NCI-H524 (cell line): ENCODE measurements at places on chromosomes 4 and X.

GRCh38 chrX:7077241-7078230 lies 70.0 kb upstream of the STS start:
- DNase-seq = no peak

GRCh38 chrX:116384406-116384954 lies 51.9 kb upstream of the SLC6A14 start:
- no peak for DNase-seq

GRCh38 chrX:13597874-13598273 lies 28.5 kb downstream of the EGFL6 start:
- DNase-seq = no peak

DNA sequence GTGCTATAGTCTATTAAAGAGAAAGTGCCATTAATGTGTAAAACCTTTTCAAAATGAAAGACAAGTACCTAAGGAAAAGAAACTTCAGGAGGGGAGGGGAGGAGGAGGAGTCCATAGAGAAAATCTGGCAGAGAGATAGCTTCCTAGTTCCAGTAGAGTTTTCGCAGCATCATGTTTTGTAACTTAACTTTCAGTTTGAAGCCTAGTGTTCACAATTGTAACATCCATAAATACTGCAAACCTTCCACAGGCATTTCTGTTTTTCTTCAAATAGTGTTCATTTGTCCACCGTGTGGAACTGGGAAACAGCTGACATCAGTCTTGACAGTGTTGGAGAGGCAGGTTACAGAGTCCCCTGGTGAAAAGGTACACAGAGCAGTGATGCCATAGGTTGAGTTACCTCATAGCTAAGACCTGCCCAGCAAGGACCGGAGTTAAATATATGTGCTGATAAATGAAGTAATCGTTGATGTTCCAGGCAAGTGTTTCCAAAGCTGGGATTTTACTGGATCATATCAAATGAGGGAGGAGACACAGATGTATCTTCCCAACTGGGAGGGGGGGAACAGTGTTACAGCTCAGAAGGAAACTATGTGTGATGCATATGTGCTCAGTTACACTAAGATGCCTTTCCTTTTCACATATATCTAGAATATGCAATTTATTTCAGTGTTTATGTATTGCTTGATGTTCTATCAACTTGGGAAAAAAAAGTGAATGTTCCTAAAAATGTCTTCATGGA lies 369.5 kb upstream of the FAM241A start:
- no peak for DNase-seq

DNA sequence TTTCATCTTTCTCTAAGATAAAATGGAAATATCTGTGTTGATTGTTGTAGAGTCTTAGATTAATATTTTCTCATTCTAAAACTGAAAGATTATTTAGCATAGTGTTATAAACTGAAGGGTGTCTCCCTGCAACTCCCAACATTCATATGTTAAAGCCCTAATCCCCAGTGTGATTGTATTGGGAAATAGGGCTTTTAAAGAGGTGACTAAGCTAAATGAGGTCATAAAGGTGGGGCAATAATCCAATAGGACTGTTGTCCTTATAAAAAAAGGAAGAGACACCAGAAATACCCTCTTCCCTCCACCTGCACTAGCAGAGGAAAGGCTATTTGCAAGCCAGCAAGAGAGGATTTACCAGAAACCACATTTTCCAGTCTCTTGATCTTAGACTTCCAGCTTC lies 1626.4 kb downstream of the C4orf33 start:
- no peak for DNase-seq

DNA sequence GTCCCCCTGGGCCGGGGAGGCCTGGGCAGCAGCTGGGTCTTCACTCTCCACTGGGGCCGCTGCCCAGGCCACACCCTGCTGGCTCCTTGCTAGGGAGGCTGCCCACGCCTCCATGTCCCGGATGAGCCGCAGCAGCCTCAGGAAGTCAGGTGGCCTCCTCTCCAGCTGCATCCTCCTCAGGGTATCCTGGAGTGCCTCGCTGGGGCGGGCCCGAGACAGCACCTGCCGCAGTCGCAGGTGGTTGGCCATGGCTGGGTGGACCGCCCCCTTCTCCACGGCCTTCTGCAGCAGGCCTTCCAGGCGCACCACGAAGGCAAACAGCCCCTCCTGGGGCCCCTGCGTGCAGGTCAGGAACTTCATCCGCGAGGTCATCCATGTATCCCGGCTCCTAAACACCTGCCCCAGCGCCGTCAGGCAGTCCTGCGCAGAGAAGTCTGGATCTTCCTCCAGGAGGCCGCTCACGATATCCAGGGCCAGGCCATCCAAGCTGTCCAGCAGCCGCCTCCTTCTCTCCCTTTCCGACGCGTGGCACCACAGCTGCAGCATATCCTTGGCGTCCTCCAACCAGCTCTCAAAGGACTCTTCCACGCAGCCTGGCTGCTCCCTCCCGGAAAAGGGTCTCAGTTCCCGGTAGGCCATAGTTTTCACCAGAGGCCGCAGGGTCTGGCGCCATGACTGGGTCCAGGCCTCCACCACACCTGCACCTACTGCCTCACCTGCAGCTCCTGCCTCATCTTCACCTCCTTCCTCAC lies 2.1 kb downstream of the PNMA6F start:
- no peak for DNase-seq

DNA sequence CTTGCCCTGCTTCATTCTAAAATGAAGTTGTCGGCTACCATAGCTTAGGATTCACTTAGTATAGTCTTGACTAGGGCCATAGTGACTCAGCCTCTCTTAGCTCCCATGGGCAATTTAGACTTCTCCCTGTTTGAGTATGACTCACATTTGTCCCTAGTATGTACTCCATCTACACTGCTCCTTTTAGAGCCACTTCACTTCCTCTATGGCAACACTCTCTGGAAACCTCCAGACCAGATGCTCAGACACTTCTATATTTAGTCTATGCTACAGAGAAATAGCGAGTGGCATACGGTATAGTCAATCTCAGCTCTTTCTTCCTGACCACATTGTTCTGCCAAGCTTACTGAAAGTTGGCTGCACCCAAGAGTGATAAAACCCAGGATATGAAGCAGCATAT lies 11.2 kb downstream of the MEPE start:
- DNase-seq = no peak

DNA sequence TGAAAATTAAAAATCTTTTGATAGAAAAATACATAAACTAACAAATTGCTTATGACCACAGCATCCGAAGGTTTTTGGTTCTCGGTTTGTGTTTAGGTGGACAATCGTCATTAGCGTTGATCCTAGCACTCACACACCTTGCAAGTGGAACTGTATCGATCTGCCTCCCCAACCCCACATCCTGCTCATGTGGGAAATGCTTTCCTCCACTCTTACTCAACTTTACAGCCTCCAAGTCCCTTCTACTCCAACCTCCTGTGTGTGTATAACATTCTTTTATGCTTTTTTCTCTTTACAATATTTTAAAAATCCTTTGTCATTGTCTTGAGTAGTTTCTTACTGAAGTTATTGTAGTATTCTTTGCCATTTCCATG lies 15.6 kb upstream of the TMEM131L start:
- no peak for DNase-seq

DNA sequence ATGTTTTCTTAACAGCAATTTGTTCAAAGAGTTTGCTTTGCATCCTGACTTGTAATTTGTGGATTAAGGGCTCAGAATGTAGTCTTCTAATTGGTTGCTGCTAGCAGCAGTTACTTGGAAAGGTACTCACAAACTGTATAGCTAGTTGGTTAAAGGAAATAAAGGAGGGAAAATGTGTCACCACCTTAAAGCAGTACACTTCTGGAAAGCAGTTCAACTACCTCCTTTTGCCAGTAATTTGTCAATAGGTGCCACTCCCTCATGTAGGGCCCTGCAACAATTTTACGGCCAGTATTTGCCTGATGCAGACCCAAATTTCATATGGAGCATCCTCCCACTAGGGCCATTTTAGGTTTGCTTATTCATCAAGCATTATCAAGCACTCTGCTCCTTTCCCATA lies 20.8 kb downstream of the AMOT start:
- no peak for DNase-seq

GRCh38 chr4:98619180-98619579 lies 39.2 kb downstream of the TSPAN5 start:
- no peak for DNase-seq

DNA sequence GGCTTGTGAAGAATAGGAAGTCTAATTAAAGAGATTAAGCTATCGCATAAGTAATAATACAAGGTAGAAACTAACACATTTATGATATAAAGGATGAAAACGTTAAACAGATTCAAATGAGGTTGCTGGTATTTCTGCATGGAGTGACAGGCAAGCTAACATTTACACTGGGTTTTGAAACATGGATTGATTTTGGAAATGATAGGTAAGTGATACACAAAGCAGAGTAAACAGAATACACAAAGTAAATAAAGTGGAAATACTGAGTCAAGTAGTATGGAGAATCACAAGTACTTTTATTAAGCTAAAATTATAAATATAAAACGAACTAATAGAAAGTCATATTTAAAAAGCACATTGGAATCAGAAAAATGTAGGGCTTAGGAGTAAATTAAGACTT lies 665.3 kb downstream of the STPG2 start:
- no peak for DNase-seq

- no peak for DNase-seq
Measured at GRCh38 chr4:121421594-121421993, 40.8 kb upstream of the QRFPR start.

DNA sequence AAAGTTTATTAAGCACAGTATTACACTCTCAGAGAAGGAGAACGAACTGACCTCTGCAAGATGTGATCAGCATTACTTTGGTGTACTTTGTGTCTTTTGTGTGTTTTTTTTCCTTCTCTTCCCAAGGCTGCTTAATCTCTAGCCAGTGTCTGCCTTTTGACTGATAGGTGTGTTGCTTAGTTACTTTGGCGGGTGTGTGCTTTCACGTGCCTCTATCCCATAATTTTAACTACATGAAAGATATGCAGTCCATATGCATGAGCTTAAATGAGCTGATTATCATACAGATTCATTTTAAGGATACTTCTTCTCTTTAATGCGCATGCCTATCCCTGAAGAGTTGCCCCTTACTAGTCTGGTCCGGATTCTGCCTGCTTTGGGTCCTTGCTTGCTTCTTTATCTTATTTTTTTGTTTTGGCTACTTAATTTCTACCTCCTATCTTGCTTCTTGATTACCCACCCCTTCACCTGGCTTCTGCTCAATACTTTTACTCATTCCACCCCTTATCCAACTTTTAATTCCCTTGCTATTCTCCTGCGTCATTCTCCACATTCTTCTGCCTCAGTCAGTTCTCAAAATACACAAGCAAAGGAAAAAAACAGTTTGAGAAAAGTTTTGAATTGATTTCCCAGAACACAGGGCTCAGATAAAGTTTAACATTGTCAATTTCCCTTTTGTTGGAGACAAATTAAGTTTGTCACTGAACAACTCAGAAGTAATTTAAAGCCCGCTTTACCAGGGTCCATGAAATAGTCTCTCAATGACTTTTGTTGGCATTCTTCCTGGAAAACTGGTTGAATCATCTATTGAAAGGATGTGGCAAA lies 182.0 kb downstream of the TENT5D start:
- DNase-seq = no peak

DNA sequence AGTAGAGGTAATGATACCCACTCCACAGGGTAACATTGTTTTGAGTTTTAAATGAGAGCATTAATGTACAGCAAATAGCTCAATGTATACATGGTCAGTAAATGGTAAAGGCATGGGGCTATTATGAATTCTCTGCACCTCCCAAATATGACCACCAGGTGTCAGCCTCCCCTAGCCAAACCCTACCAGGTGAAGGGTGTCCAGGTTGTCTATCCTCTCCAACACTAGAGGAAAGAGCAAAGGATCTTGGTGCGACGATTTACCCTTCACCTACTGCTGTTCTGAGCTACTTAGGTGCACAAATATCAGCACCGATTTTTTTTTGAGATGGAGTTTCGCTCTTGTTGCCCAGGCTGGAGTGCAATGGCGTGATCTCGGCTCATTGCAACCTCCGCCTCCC lies 26.5 kb upstream of the XIAP start:
- DNase-seq = peak; percentile 71

GRCh38 chrX:151870602-151871001 lies 42.1 kb upstream of the MAGEA4 start:
- DNase-seq = no peak

DNA sequence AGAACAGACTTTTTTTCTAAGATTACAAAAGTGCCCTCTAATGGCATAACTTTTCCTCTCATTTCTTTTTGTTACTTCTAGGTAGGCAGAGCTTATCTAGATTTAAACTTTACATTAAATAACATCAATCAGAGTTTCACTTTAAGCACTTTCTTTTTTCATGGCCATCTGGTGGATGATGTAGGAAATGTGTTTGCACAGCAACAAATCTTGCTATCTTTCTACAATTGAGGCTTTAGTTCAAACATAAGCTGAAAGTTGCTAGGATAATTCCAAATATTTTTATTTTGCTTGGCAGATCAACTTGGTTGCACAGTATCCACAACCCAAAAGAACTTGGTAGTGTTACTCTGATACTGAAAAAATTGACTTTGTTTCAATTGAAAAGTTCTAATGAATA lies 22.0 kb downstream of the NDNF start:
- no peak for DNase-seq

- no peak for DNase-seq
Measured at GRCh38 chr4:1316537-1317168, 27.0 kb downstream of the MAEA start.

DNA sequence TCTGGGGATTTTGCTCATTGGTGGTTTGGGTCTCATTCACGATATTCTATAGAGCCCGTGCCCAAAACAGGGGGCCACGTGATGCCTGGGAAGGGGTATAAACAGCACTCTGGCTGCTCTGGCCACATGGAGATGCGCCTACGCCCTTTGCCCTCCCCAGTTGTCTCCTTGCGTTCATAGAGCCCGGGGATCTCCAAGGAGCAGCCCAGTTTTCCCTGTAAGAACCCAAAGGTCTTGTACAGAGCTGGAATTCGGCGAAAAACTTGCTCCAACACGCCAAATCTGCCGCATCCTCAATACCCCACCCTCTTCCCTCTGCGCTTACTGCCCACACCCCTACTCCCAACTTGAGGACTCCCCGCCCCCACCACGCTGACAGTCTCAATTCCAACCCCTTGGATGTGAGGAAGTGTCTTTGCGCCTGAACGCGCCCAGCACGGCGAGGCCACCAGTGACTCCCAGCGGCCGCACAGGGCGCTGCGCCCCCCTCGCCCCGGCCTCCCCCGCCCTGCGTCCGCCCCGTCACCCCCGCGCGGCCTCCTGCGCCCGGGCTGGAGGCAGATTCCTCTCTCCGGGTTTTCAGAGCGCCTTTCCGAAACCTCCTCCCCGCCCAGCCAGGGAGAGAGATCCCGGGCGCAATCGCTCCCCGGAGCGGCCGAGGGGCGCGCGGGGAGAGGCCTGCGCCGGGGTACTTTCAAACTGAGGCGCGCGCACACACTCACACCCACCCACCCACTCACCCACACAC lies at the start of gene NHS:
NHS (plus strand) TSS at position 582 of the 748 bp plus-strand sequence. CDS start 558 bp downstream, outside the sequence.
- peak; percentile 65 for DNase-seq

GRCh38 chr4:168722391-168722790 lies 225.5 kb downstream of the PALLD start:
- DNase-seq = no peak

GRCh38 chrX:119984652-119985051 lies 41.1 kb upstream of the NKAP start:
- DNase-seq = peak; percentile 60

- DNase-seq = no peak
Measured at GRCh38 chrX:3811331-3812311, 98.2 kb upstream of the PRKX start.
